ENCODE measurements at places on chromosomes 2 and 18. TPM values are rescaled to one million over a fixed set of nuclear protein-coding genes. Genes with fewer than 3 reads are reported as not detected.

- DNase-seq = no peak
Measured at GRCh38 chr2:158828378-158829164, 33.5 kb downstream of the DAPL1 start.

The RAB6C gene
- 0.36 TPM for total RNA-seq

DNA sequence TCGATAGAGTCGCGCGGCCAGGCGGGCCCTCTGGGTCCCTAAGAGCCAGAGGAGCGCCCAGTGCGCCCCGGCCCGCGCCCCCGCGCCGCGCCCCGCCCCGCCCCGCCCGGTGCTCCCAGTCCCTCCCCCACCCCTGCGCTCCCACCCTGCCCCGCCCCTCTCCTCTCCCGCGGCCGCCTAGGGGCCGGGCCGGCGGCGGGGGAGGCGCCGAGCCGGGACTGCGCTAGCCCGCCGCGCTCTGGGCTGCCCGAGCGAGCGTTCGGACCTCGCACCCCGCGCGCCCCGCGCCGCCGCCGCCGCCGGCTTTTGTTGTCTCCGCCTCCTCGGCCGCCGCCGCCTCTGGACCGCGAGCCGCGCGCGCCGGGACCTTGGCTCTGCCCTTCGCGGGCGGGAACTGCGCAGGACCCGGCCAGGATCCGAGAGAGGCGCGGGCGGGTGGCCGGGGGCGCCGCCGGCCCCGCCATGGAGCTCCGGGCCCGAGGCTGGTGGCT is at the start of gene GPC1:
Gene GPC1, plus strand, starts transcription at position 207 of the 491 bp plus-strand sequence. Its CDS starts 256 bp downstream, at position 463.
- peak; percentile 91 for DNase-seq

GRCh38 chr18:36627637-36628036 is 201.2 kb downstream of the TPGS2 start:
- no peak for DNase-seq

The KATNAL2 gene
- 1.8 TPM for total RNA-seq

The CTAGE1 gene
- total RNA-seq = not detected

DNA sequence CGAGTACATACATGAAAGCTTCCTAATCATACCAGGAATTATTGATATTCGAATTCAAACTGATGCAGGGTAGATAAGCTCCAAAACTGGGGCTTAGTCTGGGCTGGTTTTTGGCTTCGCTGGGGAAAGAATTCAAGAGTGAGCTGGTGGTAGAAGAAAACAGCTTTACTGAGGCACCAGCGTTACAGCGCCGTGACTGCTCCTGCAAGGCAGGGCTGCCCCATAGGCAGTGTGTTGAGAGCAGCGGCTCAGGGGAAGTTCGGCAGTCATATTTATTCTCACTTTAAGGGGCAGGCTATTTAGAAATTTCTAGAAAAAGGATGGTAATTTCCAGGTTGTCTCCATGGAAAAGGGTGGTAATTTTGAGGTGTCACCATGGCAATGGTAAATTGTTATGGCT is 292.6 kb upstream of the TCF4 start:
- DNase-seq = no peak

DNA sequence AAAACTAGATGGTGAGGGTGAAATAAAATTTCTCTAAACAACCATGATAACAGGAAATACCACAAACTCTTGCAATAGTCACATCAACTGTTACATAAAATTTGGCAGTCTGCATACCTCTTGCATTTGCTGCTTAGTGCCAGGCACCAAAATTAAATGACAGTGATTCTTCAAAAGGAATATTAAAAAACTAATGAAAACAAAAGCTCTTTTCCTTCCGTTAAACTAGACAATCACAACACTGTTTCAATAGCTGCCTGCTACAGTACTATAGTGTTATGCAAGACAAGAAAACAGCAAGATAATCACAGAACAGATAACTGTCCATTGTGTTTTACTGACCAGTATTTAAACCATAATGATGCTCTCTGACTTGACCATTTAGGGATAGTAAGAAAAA is 239.0 kb upstream of the SMAD7 start:
- no peak for DNase-seq

The IMPA2 gene
- total RNA-seq = 19.9 TPM

DNA sequence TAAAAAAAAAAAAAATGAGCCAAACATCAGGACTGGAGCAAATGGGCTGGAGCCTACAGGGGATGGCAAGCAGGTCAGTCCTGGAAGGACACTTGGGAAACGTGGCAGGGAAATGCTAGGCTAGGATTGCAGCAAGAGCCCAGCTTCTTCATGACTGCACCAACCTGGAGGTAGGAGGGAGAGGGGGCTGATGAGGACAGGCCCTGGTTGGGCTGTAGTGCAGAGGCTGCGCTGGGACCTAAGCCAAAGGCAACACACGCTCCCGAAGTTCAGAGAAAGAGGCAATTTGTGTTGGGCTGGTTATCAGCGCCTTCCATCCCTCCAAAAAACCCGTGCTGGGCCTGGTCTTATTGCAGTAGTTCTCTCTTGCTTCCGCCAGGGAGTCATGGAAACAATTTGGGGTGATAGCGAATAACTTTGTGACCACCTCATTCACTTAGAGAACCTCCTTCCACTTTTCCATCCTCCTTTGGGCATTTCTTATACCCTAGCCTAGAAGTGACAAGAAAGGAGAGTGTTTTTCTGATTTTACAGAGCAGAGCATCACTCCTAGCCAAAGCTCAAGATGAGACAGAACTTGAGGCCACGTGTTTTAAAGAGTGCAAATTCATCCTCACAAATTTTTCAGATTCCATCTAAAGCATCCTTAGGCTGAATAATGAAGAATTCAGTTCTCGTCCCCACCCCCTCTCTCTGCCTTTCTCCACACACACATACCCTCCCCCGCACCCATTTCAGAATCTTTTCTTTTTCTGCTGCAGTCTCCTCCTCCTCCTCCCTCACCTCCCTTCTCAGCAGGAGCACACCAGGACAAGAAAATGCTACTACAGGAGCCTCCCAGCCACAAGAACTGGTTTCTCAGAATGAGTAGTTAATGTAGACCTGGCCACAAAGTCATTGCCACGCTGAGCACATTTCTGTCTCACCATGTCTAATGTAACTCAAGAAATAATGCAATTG is 82.5 kb upstream of the STPG4 start:
- peak; percentile 86 for DNase-seq

The COBLL1 gene
- 101 TPM for total RNA-seq

The COX7A2L gene
- total RNA-seq = 60.8 TPM

DNA sequence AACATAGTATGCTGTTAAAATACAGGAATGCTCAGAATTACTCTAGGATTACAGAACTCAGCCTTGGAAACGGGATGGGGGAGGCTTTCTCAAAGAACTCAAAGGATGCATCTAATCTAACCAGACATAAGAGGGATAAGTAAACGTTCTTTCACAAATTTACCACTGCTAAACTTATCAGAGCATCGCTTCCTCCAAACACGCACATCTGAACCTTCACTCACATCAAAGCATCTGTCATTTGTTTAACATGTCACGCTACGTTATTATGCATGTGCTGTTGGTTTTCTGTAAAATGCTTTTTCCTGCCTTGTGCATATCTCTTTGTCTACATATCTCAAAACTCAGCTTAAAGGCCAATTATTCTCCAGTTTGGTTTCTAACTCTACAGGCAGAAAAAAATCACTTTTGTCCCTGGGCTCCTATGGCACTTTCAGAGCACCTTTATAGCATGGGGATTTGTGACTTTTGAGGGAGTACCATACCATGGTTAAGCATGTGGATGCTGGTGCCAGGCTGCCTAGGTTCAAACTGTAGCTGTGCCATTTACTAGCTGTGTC is 106.7 kb upstream of the FSHR start:
- DNase-seq = no peak

- DNase-seq = no peak
Measured at GRCh38 chr18:9494778-9495331, 19.5 kb downstream of the RALBP1 start.

DNA sequence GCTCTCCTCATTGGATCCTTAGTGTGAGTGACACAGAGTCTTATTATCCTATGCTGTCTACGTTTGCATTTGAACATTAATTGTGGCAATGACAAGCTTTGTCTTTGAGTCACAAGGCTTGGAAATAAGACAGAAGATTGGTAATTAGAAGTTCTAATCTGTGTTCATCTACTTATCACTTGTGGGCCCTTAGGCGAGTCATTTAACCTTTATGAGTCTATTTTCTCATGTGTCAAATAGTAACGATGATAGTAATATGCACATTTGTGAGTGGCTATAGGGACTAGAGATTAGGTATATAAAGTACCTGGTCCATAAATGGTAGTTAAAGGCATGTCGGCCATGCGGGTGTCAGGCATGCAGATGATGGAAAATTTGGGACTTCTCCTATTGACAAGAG is 105.6 kb upstream of the NABP1 start:
- no peak for DNase-seq

The ODC1 gene
- 21.3 TPM for total RNA-seq

DNA sequence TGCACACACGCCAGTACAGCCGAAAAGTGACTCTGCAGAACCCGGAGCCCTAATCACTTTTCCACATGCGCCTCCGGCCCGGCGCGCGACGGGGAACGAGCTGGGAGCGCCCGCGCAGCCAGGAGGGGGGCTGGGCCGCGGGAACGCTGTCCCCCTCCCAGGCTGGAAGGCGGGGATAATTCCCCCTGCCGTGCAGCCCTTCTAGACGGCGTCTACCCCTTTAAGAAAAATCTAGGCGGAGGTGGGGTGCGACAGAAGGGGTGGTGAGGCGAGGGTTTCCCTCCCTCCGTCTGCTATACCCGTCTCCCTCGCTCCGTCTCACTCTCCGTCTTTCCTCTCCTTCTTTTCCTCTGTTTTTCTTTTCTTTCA is 2.4 kb downstream of the CYP26B1 start:
- peak; percentile 75 for DNase-seq

DNA sequence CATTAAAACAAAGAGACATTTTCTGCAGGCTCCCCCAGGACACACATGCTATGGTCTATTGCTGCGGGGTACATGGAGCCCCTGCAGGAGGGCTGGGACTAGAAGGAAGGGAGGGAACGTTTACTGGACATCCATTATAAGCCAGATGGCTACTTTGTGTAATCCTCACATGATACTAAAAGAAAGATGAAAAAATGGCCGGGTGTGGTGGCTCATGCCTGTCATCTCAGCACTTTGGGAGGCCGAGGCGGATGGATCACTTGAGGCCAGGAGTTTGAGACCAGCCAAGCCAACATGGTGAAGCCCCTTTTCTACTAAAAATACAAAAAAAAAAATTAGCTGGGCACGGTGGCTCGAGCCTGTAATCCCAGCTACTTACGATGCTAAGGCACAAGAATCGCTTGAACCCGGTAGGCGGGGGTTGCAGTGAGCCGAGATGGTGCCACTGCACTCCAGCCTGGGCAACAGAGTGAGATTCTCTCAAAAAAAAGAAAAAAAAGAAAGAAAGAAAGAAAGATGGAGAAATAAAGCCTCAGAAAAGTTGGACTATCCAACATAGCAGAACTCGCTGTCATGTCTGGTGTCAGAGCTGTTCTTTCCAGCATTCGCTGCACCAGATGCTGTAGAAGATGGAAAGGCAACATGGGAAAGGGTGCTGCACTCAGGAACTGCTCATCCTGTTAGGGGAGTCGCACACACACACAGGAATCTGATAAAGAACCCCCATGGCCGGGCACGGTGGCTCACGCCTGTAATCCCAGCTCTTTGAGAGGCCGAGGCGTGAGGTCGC is 7.8 kb upstream of the MYCN start:
- DNase-seq = no peak

- no peak for DNase-seq
Measured at GRCh38 chr18:32238635-32239268, 48.9 kb downstream of the MEP1B start.

The NR4A2 gene
- total RNA-seq = 10.4 TPM

The PROM2 gene
- 2.8 TPM for total RNA-seq

The HOXD9 gene
- 2.3 TPM for total RNA-seq

The CRYBA2 gene
- total RNA-seq = not detected

GRCh38 chr2:38474715-38475566 is 97.9 kb upstream of the ATL2 start:
- DNase-seq = no peak

The UGT1A5 gene
- not detected for total RNA-seq

DNA sequence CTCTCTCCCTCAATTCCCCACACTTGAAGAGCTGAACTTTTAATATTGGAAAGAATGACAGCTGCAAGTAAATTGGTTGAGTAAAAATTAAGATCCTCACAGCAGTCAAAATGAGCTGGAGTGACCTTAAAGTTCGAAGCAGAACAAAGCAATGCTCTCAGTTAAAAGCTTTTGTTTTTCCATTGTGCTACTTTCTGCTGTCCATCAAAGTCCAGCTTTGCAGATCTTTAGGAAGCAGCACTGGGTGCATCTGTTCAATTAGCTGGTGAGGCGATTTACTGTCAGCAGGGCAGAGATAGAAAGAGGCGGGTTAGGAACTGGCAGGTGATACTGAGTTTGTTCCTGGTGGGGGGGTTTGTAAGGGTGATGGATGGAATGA is 834.8 kb downstream of the CPS1 start:
- DNase-seq = no peak

The EFR3B gene
- total RNA-seq = 1.3 TPM

The KLHL30 gene
- total RNA-seq = 8.8 TPM

DNA sequence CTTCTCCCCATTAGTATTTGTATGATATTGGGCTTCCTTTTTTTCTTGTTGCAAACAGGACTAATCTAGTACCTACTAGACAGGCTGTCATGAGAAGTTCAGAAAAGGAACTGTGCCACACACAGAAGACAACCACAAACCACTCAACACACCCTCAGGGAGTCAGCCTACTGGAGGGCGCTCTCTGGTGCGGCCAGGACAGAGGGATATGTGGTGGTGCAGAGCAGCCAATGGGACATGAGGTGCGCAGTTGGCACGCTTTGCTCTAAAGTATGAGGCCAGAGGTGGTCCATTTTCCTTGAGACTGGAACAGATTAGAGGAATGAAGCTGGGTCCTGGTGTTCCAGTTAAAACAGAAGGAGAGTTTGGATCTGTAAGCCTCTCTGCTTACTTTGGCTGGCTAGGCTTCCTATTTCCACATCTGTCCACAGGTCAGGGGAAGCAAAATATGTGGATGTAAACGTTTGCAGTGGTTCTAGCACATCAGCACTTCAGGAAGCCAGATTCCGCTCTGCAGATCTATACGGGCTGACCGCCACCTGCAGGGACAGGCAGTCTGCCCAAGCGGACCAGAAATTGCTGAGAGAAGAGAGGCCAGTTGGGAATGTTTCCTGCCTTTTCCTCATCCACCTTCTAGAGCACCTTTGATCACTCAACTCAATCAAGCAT is 114.1 kb downstream of the GFPT1 start:
- peak; percentile 66 for DNase-seq

- DNase-seq = no peak
Measured at GRCh38 chr2:127193164-127193966, 26.7 kb downstream of the CYP27C1 start.

- DNase-seq = no peak
Measured at GRCh38 chr2:65557616-65558573, 125.5 kb upstream of the SPRED2 start.

- no peak for DNase-seq
Measured at GRCh38 chr2:232459419-232460035, 3.6 kb downstream of the ALPI start.

The UGT1A3 gene
- total RNA-seq = not detected

The UGT1A10 gene
- not detected for total RNA-seq

The DNAH7 gene
- total RNA-seq = 0.71 TPM
